Daoy (cell line): ENCODE measurements at places on chromosomes 5 and 9. TPM values are rescaled to one million over a fixed set of nuclear protein-coding genes. Genes with fewer than 3 reads are reported as not detected.

DNA sequence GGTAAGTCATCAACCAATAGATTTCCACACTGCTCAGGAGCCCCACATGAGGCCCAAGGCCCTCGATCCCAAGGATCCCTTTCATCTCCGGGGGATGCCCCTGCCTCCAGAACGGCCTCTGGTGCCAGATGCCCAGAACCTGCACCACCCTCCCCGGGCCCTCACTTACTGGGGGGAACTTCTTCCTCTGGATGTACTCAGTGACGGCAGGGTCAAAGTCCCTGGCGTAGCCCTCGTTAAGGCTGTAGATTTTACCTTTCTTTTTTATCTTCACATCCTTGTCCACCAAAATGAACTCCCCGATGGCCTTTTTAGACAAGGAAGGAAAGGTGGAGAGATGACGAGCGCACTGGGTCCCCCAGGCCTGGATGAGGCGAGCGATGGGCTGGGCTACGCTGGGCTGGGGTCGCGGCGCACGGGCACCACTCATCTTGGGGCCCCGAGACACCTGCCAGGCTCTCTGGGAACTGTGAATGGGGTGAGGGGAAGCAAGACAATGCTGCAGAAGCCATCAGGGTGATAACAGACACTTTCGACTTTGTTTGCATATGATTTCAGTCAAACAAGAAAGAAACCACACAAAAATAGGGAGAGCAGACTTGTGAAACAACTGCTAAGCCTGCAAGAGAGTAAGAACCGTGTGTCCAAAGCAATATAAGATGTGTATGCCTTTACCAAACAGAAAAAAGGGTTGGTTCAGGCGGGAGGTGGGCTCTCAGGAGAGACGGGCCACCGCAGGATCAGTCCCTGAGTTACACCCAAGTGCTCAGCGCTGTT is 13.2 kb upstream of the FBP2 start:
- no peak for DNase-seq

MOB3B gene
- 0.83 and 0.91 TPM in 2 replicates for total RNA-seq

DNA sequence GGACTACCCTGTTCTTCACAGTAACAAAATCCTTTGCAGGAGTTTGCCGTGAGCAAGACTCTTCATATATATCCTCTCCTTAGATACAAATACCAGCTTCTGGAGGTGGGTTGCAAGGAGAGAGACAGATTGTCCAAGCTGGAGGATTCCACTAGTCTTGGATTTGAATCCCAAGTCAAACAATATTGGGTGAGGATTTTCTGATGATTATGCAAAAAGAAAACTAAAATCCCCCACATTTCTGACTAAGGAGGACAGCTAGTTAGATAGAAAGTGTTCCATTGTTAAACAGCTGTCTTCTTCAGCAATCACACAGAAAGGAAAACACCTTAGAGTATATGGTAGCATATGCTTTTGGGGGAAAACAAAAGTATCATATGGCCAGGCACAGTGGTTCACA is 54.2 kb downstream of the KLF4 start:
- no peak for DNase-seq

DNA sequence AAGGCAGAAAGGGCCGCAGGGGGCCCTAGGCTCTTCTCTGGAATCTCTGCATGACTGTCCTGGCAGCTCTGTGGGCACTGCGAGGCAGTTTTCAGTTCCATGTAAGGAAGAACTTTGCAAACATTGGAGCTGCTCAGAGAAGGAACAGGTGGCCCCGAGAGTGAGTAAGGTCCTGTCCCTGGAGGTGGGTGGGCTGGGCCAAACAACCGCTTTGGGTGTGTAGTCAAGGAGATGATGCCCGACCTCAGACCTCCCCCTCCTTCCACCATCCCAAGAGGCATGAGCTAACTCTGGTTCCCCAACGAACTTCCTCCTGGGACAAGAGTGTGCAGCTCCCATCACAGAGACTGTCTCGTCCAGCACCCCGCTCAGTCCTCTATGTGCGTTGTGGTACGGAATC is 20.5 kb downstream of the CSF1R start:
- peak; percentile 87 for DNase-seq

- DNase-seq = no peak
Measured at GRCh38 chr5:180807654-180808414, 5.2 kb upstream of the MGAT1 start.

- peak; percentile 32 for DNase-seq
Measured at GRCh38 chr9:75891771-75892215, 1.3 kb downstream of the PCSK5 start.

- DNase-seq = peak; percentile 60
Measured at GRCh38 chr5:158435161-158435616, 576.2 kb upstream of the CLINT1 start.
